ENCODE measurements at places on chromosomes 1 and 21.

DNA sequence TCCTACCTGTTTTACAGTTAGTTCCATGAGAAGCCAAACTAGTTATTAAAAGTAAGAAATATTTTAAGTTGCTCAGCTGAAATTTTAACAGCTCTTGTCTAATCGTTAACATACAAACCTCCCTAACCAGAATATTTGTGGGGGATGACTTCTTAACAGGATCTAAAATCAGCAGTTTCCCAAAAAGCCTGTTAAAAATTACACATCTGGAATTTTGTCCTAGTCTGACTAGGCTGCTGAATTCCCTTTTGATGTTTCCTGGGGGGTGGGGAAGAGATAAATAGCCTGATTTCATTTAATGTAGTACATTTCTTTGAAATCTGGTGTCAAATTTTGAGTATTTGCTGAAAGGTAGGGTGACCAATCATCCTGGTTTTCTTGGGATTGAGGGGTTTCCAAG lies 78.8 kb upstream of the ARHGAP29 start:
- no peak for DNase-seq

DNA sequence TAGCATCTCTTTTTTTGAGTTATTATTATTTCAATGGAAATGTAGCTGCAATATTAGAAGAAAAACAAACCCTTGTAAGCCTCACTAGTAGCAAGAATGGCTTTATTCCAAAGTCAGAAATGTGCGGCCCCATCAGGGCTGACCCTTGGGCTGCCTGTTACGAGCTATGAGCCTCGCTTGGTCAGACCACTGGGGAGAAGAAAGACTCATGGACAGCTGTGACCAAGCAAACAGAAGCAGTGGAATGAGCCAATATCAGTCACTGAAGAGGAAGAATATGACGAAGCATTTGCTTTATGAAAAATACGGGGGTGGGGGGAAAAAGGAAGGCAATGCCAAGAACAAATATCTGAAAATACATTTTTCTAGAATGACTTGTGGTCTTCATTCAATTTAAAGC lies 504.5 kb downstream of the LMO4 start:
- DNase-seq = no peak

GRCh38 chr1:13808729-13809131 lies 108.7 kb downstream of the PRDM2 start:
- DNase-seq = no peak

DNA sequence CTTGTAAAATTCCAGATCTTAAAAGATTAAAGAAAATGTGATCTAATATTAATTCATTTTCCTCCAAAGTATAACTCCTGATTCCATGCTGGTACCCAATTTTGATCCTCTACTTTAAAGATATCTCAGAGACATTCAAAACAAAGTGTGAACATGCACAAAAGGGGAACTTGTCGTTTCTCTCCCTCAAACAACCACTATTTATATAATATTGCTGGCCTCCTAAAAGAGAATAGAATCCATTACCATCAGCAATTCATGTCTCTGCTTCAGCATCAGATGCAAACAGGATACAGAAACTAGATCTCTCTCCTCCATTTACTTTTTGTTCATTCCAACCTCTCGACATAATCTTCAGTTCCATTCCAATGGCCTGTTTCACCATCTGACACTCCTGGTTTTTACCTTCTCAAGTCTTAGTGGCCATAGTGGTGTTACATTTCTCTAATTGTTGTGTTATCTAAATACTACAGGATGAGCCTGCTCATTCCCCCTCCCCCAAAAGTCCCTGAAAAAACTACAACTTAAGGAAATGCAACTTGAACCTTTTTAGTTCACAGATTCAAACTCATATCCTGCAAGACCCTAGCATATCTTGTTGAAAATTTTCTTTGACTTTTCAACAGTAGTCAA lies 4.1 kb downstream of the NRIP1 start:
- DNase-seq = no peak

GRCh38 chr1:248790456-248790855 lies 34.9 kb upstream of the LYPD8 start:
- DNase-seq = no peak

- DNase-seq = no peak
Observed at GRCh38 chr1:116426401-116426800, 53.4 kb downstream of the ATP1A1 start.

DNA sequence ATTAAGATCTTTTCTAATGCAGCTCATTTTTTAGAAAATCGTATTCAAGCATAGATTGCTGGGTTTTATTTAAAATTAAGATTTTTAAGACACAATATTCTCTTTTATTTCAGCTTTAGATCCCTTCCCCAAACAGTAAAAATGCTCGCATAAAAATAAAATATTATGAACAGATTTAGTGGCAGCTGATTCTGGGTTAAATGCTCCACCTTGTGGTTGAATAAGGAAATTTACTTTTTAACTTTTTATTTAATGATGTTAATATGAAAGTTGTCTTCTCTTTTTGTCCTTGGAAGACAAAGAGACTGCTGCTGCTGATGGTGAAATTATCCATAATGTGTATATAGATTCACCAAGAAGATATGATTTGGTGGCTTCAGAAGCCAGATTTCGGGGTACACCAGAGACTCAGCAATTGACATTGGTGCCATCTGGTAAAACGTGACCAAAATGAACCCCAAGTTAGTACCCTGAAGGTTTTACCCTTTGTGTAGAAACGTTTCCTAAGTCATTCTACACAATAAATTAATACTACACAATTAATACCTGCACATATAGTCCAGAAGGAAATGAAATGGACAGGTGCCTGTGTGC lies 128.0 kb downstream of the ADAMTS1 start:
- DNase-seq = peak; percentile 4

- no peak for DNase-seq
Observed at GRCh38 chr1:241250465-241250864, 106.5 kb downstream of the RGS7 start.

GRCh38 chr1:225415967-225416745 lies 11.7 kb downstream of the LBR start:
- DNase-seq = no peak

- DNase-seq = no peak
Observed at GRCh38 chr21:33290441-33290840, 24.3 kb downstream of the IL10RB start.
